EL (cell line): ENCODE measurements at places on chromosomes 4 and X.

GRCh38 chr4:69849969-69850368, 10.0 kb downstream of the SULT1E1 start:
- no peak for DNase-seq

DNA sequence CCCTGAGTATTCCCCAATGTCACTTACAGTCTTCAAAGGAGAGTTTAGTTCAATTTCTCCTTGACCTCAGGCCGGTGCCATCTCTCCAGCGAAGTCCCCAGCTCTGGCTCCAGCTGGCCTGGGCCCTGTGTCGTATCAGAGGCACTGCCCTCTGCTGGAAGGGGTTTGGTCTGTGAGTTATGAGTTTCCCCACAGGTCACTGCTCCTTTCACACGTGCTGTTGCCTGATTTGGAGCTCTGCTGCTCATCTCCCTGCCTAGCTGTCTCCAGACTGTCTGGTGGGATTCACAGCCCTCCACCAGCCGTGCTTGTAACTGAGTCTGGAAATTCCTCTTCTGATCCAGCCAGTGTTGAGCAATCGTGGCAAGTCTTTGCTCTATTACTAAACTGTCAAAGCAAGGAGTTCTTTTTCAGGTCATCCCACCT, at the start of gene RAP2C:
Gene RAP2C (minus strand): TSS at position 105 of the 426 bp plus-strand sequence. CDS start 2,179 bp downstream, outside the sequence.
- peak; percentile 63 for DNase-seq

DNA sequence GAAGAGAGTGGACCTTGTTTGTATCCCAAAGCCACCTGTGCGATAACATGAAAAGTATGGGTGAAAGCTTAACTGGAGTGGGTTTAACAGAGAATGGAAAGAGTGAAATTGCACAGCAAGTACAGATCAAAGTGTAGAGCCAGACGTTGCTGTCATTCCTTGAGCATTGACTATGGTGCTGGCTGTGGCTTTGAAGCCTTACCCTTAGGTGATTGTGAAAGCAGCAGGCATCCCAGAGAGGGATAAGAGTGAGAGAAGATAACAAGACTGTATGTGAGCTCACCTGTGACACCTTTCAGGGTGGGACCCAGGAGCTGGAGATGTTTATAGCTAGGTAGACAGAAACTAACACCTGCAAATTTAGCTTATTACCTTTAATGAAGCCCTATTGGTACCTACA, 77.6 kb downstream of the CFAP299 start:
- no peak for DNase-seq

DNA sequence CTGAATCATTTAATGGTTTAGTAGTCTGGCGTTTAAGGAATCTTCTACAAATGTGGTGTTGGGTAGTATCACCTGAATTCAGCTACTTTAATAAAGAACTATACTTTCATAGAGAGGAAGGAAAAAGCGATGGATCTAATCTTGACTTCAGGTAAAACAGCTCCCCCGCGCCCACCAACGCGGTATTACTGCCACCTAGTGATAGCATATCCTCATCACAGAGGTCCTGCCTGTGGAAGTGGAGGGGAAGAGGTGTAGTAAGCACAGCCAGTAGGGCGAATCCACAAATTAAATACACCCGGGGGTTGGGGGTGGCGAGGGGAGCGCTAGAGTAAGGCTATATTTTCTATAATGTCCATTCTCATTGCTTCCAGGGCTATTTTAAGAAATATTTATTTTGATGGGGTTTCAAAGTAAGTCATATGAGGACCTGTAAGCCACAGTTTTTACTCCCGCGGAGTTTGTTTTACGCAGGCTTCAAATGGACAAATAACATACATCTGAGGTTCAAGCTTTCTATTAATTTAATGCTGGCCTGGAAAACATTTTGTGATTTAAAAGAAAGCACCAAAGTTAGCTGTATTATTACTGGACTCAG, 8.3 kb upstream of the DAPP1 start:
- DNase-seq = peak; percentile 38

- peak; percentile 0 for DNase-seq
Observed at GRCh38 chrX:7444967-7445366, 297.0 kb upstream of the PUDP start.

GRCh38 chrX:136251041-136251991, at the start of gene MAP7D3:
Gene MAP7D3 (minus strand): TSS chrX:136251400. CDS start chrX:136251358, 42 bp downstream.
- peak; percentile 61 for DNase-seq

DNA sequence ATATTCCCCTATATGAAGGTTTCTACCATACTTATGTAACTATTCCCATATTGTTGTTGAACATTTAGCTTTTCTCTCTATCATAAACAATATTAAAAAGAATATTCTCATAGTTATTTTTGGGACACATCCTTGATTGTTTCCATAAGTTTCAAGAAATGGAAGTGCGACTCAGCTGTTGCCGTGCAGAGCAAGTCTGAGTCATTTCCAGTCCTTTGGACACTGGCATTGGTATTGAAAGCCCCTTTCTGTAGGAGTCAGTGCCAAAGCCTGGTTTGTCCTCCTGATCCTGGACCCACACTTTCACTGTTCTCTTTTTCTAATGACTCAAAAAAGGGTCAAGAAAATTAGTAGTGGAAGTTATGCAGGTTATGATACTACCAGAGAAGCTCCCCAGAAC, 108.3 kb upstream of the DIAPH2 start:
- DNase-seq = peak; percentile 4

DNA sequence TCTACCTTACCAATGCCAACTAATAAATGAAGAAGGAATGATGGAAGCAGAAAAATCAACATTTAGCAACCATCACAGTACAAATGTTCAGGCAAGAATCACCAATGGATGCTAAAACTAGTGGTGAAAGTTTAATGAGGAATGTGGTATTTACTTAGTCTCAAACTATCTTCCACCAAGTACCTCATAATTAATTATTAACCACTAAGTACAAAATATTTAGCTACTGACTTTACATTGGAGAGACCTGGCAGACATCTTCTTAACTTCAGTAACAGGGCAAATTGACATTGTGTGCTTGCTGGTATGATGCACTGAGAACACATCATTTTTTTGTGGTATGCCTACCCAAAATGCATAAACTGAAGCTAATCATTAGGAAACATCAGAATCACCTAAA, 82.4 kb downstream of the DLG3 start:
- DNase-seq = no peak

DNA sequence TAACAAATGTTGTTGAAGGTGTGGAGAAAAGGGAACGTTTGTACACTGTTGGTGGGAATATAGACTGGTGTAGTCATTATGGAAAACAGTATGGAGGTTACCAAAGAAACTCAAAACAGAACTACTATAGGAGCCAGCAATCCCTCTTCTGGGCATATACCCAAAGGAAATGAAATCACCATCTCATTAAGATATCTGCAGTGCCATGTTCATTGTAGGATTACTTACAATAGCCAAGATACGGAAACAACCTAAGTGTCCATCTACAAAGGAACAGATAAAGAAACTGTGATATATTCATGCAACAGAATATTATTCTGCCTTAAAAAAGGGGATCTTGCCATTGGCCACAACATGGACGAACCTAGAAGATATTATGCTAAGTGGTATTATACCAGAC, 22.2 kb downstream of the APBB2 start:
- peak; percentile 21 for DNase-seq

DNA sequence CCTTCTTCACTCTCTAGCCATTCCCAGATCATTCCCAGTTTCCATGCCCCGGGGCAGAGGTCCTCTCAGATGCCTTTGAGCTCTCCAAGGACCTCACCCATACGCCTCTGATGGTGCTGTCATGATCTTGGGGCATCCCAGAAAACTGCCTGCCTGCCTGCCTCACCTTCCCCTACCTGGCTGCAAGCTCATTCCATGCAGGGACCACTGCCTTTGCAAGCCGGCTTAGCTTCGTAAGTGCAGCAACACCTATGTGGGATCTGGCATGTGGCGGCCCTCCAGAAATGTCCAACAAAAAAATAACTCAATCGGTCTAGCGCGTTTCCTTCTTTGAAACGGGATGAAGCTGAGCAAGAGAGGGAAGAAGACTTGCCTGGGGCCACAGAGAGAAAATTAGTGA, 53.0 kb downstream of the C4orf50 start:
- DNase-seq = no peak

- DNase-seq = no peak
Observed at GRCh38 chrX:154548028-154548316, 552 bp downstream of the IKBKG start.

DNA sequence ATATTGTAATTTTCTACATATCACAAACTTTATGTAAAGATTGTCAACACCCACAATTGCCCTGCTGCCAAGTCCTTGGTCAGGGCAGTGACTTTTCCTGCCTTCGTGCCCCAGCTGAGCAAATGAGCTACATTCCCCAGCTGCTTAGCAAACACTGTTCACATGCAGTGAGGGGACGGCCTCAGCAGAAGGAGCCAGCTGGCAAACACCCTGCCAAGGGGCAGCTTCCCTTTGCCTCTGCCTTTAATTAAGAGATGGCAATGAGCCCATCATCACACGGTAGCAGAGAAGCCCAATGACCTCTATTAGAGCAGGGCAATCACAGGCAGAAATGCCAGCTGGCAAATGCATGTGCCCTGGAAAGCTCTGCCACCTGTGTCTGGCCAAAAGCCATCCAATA, 253.4 kb downstream of the EPHA5 start:
- DNase-seq = no peak

- no peak for DNase-seq
Observed at GRCh38 chrX:65195621-65196020, 219.4 kb upstream of the ZC4H2 start.

- DNase-seq = peak; percentile 82
Observed at GRCh38 chr4:98341309-98341708, 80.1 kb downstream of the RAP1GDS1 start.

GRCh38 chr4:17103231-17103630, 204.8 kb upstream of the LDB2 start:
- DNase-seq = peak; percentile 47

DNA sequence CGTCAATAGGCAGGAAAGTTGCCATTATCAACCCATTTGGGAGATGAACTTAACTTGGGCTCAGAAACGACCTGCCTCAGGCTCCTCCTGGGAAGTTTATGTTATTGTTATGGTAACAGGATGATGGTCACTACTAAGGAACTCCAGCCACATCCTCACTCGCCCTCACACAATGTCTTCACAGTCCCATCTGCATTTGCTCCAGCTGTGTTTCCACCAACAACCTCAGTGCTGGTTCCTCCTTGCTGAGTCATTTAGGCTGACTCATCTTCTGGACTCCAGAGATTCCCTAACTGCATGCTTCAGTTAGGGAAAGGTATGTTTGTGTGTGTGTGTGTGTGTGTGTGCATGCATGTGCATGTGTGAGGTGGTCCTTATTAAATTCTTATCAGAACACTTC, 293.4 kb upstream of the BOD1L1 start:
- peak; percentile 100 for DNase-seq

DNA sequence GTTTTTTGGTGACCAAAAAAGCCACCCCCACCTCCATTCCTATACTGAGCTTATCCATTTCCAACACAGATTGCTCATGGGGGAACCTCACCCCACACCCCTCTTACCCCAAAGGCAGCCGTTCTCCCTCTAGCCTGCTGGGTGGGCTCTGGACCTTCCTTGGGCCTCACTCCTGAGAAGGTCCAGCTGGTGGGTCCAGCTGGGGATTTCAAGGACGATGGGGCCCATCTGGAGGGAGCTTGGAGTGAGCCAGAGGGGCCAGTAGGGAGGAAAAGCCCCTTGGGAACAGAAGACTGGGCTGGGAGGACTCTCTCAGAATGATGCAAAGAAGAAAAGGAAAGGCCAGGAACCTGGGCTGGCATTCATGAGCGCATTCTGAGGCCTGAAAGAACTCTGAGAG, 42.0 kb upstream of the PJA1 start:
- DNase-seq = no peak

DNA sequence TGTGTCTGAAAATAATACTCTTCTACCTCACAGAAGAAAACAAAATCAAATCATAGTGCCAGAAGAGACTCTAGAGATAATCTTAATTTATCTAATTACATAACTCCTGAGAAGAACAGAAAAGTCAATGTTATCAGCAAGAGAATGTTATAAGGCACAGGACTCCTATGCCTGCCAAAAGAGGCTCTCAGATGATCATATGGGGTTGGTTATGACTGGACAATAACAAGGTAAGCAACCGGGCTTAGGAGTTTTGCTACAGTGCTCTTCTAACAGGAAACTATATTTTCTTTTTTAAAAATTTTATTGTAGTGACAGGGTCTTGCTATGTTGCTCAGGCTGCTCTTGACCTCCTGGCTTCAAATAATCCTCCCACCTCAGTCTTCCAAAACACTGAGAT, 3.5 kb upstream of the C4orf17 start:
- DNase-seq = no peak

GRCh38 chrX:38304010-38304409, 23.3 kb downstream of the RPGR start:
- DNase-seq = peak; percentile 8

GRCh38 chr4:67765401-67765800, 11.2 kb upstream of the GNRHR start:
- DNase-seq = peak; percentile 7

DNA sequence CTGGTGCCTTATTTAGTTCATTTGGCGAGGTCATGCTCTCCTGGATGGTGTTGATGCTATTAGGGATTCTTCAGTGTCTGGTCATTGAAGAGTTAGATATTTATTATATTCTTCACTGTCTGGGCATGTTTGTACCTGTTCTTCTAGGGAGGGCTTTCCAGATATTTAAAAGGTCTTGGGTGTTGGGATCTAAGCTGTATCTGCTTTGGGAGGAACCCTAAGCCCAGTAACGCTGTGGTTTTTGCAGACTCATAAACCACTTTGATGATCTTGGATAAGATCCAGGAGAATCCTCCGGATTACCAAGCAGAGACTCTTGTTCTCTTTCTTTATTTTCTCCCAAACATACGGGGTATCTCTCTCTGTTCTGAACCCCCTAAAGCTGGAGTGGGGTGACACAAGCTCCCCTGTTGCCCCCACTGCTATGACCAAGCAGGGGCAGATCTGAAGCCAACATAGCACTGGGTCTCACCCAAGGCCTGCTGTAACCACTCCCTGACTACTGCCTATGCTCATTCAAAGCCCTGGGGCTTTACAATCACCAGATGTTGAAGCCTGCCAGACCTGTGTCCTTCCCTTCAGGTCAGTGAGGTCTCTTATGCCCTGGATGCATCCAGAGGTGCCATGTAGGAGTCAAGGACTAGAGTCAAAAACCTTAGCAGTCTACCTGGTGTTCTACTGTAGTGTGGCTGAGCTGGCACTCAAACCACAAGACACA, 187.6 kb downstream of the GUCY2F start:
- DNase-seq = peak; percentile 1

GRCh38 chr4:138977524-138977923, 38.1 kb upstream of the NOCT start:
- no peak for DNase-seq

DNA sequence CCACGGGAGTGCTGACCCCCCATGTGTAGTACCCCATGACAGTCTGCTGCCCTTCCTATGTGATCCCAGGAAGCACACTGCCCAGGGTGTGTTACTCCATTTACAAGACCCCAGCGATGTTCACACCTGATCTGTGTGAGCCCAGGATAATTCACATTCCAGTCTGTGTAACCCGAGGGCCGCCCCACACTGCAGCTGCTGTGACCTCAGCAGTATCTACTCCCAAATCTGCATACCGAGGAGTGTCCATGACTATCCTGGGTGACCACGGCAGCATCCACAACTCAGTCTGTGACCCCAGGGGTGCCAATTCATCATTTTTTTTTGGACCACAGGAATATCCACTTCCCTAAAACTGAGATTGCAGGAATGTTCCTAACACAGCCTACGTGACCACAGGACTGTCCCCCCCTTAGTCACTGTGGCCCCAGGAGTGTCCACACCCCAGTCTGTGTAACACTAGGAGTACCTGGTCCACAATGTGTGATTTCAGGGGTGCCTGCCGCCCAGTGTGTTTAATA, 7.8 kb upstream of the GLOD5 start:
- no peak for DNase-seq
